Vagina (tissue), 2 donors: ENCODE measurements at places on chromosomes 16 and 17.

DNA sequence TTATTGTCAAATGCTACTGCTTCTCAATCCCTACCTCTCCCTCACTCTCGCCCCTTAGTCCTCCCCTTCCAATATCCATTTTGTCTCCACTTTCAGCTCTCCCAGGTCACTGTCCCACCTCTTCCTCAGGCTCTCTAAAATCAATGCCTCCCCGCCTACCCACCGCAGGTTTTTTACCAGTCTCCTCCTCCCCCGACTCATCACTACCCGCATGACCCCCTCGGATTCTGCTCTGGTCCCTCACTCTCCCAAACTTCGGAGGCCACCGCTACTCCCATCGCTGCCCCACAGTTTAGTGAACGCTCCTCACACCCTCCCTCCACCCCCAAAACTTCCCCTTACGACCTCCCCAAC, 513 bp downstream of the CRLF3 start:
- peak overlapping the region; percentile 83 for H3K4me3 ChIP-seq
- H3K27me3 ChIP-seq = no peaks in the 10 kb centered on the region
- no peaks in the 10 kb centered on the region for H3K36me3 ChIP-seq

DNA sequence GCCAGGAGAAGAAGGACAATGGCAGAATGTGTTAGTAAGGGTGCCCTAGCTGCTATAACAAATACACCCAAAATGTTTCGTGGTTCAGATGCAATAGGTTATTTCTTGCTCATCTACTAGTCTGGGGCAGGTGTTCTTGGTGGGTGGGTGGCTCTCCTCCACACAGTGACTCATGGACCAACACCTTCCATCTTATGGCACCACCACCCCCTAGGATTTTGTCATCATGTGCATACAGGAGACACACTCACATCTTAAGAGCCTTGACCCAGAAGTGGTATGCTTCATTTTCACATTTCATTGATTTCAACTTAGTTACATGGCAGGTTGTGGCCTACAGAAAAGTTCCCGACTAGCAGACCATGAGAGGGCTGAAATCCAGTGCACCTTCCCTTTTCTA, 114.7 kb downstream of the AMFR start:
- no peaks in the 10 kb centered on the region for H3K4me1 ChIP-seq
- H3K27ac ChIP-seq = no peak overlapping the region
- H3K4me3 ChIP-seq = no peak overlapping the region
- DNase-seq = no peak

DNA sequence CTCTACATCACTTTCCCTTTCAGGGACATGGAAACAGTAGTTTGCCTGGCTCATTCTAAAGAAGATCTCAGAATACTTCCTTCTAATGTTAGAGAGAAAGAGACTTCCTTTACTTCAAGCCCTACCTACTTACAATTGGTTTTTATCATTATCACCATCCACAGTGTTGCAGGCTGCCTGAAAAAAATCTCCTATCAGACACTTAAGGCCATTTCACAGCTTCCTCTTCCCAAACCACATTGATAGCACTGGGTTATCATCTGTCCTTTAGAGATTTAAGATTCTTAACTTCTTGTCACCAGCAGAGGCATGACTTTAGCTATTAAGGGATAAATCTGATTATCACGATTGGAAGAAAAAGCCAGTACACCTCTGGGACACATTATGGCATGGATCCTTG, 178.5 kb upstream of the TBX2 start:
- no peak overlapping the region for H3K27ac ChIP-seq
- H3K27me3 ChIP-seq = no peaks in the 10 kb centered on the region
- H3K36me3 ChIP-seq = no peaks in the 10 kb centered on the region

DNA sequence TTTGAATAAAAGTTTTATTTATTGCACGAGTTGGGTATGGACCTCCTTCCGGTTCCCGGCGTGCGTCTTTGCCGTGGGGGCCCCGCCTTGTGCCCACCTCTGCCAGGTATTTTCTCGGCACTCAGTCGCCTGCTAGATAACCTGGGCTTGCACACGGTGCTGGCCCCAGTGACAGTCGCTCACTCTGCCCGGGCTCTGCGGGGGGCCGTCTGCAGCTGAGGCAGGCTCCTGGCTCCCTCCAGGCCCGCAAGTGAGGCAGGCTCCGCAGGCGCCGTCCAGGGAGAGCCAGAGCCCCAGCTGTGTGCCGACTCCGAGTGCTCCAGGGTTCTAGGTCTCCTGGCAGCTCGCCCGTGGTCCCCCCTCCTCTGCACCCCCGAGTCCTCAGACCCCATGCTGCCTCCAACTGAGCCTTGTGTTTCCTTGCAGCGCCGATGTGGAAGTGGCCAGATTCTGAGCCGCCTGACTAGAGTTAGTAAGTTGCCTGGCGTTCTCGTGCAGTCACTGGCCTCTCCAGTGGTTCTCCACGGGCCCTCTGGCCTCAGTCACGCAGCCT, 54.7 kb upstream of the PVALEF start:
- H3K4me1 ChIP-seq = no peaks in the 10 kb centered on the region
- no peak for DNase-seq
- H3K27me3 ChIP-seq = no peaks in the 10 kb centered on the region
- no peak overlapping the region for H3K4me3 ChIP-seq
- no peaks in the 10 kb centered on the region for H3K36me3 ChIP-seq

- no peak overlapping the region for H3K4me3 ChIP-seq
- peak; percentile 83 for DNase-seq
- no peaks in the 10 kb centered on the region for H3K27me3 ChIP-seq
- H3K36me3 ChIP-seq = no peaks in the 10 kb centered on the region
- peaks cover 64% of the 10 kb centered on the region for H3K4me1 ChIP-seq
These were observed 112.2 kb downstream of the METRNL start for GRCh38 chr17:83191388-83192160.

DNA sequence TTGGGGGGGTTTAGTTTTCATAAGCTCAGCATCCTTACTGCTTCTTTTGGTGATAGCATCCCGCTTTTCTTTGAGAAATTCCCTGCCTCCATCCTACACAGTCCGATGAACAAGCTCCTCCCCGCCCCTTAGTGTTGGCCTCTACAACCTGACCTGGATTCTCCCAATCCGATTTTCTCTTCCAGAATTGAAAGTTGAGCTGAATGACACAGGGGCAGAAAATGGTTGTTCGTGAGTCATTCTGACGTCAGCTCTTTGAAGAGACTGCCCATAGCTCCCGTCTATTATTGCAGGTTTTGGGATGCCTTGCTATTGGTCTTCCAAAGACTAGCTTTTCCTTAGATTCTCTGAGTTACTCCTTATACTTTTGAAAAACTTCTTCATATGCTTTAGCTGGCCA, 279.7 kb downstream of the SLC39A11 start:
- no peak for DNase-seq
- no peak overlapping the region for H3K4me3 ChIP-seq
- no peaks in the 10 kb centered on the region for H3K27me3 ChIP-seq
- H3K27ac ChIP-seq = no peak overlapping the region

DNA sequence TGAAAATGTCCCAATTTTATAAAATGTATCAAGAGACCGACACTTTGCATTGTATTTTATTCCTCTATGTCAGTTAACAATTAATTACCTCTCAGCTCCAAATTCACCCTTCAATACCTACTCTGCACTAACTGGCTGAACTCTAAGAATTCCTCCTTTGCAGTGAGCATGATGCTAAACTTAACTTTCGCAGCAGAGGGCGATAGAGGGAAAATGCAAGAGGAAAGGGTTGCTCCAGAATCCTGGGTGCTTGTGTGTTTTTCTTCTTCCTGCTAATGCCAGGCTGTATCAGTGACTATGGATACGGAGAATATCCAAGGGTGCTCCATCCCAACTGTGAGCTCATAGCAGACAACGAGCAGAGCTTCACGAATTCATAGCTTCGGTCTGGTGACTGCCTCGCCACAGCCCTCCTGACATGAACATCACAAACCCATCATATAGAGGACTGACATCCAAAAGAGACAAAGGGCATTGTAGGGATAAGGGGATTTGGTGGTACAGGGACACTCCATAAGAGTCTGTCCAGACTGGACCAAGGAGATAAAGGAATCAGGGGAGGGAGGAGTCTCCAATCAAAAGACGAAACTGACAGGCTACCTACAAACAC, 172.9 kb downstream of the STX8 start:
- H3K36me3 ChIP-seq = no peaks in the 10 kb centered on the region
- H3K27ac ChIP-seq = no peak overlapping the region
- no peak for DNase-seq
- H3K4me3 ChIP-seq = no peak overlapping the region
- H3K4me1 ChIP-seq = no peaks in the 10 kb centered on the region
